Effector CD4-positive, alpha-beta T cell (primary cell): ENCODE measurements at places on chromosomes 2 and 18.

GRCh38 chr2:190272457-190272842, 47.2 kb downstream of the HIBCH start:
- DNase-seq: no peak

DNA sequence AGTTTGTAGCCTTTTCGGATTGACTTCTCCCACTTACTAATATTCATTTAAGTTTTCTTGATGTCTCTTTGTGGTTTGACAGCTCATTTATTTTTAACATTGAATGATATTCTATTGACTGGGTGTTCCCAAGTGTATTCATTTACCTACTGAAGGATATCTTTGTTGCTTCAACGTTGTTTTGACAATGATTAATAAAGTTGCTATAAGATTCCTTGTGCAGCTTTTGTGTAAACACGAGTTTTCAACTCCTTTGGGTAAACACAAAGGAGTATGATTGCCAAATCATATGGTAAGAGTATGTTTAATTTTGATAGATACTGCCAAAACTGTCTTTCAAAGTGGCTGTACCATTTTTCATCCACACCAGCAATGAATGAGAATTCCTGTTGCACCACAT, 1200.9 kb downstream of the DSC3 start:
- DNase-seq: no peak

GRCh38 chr2:221085341-221085900, 486.7 kb downstream of the EPHA4 start:
- no peak for DNase-seq

DNA sequence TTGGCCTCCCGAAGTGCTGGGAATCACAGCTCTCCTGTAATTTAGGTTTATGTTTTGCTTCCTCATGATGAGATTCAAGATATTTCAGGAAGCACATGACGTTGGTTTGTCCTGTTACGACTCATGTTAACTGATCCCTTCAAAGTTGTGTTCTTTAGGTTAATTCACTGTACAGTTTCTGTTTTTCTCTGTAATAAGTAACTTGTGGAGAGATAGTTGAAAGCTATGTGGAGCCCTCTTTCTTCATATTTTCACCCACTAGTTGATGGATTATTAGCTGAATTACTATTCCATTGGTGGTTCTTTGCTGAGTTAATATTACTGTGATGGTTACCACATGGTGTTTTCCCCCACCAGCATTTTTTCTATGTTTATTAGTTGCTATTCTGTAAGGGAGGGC, 18.3 kb upstream of the CHCHD5 start:
- no peak for DNase-seq

GRCh38 chr2:64735504-64735903, 81.8 kb upstream of the SERTAD2 start:
- DNase-seq: no peak

- no peak for DNase-seq
Observed at GRCh38 chr2:187546762-187547333, 7.4 kb downstream of the TFPI start.

DNA sequence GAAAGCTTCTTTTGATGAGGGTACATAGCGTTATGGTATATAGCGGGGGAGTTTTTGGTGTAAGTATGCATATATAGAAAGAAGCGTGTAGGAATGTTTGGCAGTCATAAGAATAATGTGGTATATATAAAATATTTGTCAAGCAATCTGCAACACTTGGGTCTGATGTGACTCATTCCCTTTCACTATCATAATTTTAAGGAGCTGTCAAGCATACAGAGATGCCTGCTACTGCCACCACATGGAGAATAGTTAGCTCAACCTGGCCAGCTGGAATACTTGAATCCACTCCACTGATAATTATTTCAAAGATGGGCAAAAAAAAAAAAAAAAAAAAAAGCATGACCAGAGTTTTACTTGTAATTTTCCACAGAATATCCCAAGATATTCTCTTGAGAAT, 559.8 kb upstream of the REG3G start:
- no peak for DNase-seq

- DNase-seq: no peak
Observed at GRCh38 chr2:235733761-235734160, 239.9 kb downstream of the AGAP1 start.

GRCh38 chr2:34787341-34787740, 1188.2 kb upstream of the FAM98A start:
- no peak for DNase-seq
